T-cell (primary cell): ENCODE measurements at places on chromosomes 7 and 10.

DNA sequence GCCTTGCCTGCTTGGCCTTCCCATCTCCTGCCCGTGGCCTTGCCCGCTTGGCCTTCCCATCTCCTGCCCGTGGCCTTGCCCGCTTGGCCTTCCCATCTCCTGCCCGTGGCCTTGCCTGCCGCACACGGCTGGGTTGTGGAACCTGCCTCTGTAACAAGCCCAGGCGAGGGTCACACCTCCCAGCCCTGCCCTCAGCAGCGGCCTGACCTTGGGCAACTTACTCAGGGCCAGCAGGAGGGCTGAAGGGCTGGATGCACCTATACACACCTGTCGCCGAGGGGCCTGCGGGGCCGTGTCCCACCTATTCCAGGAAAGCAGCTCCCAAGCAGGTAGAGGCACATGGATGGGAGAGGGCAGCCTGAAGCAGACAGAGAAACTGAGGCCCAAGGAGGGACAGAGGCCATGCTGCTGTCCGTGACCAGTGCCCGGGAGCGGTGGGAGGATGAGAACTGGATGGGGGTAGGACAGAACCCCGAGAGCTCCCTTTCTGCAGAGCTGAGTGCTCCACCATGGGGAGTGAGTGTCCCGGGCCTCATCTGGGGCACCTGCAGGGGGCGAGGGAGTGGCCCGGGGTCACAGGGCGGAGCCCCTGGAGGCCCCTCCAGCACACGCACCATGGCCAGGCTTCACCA lies 277.6 kb downstream of the ELFN1 start:
- DNase-seq, result no peak

DNA sequence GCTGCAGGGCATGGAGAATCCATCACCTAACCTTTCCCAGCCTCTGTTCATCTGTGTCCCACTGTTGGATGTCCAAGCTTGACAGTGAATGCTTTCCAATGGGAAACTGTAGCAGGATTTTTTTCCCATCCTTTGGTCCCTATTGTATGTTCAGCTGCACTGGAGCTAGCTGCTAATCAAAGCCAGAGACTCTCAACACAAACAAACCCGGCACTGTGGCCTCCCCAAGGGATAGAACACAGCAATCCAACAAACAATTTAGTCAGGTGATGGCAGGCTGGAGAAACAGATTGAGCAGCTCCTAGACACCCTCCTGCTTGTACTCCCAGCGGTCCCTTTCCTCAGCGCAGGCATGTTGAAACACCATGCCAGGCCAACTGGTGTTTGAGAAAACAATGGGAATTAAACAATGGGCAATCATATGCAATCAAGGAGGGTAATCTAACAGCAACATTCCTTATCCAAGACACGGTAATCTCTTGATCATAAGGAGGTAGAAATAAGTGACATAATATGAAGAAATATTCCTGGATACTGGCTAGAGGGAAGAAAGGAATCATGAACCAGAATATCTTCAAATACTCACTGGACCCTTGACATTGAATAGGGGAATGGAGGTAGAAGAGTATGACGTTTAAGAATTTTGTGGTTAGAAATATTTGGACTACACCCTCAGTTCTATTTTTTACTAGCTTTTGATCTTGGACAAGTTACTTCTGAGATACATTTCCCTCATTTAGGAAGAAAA lies 15.0 kb downstream of the PTN start:
- no peak for DNase-seq

GRCh38 chr7:41592794-41593193 lies 110.1 kb downstream of the INHBA start:
- DNase-seq, result no peak

DNA sequence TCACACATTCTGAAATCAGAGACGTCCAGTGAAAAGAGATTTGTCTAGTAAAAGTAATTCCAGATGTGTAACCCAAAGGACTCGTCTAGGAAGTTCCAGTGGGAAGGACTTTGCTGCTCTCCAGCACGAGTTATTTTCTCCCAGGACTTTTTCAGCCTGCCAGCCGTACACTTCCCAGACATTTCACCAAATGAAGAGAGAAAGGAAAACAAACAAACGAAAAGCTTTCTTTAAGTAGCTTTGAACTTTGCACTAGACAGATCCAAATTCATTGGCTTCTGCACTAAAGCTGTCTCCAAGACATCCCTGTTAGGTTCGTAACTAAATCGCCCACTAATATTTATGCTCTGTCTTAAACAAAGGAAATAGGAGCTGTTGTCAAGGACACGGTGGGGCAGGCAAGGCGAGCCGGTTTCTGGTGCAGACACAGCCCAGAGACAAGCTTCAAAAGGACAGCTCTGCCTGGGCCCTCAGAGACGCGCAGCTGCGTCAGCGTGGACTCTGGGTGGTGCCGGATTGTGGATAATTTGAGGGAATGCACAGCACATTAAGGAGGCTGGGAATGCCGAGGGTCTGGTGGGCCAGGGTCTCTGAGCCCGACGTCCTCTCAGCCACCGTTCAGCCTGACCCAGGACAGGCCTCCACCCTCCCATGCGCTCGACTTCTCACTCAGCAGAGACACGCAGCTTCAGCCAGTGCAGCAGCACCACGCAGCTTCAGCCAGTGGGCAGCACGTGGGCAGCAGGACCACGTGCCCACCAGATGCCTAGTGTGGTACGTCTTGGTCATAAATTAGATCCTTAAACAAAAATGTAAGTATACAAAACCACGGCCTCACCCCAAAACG lies 64.1 kb upstream of the INSIG1 start:
- no peak for DNase-seq

- DNase-seq, result no peak
These were observed 1.7 kb downstream of the MCM7 start for GRCh38 chr7:100099452-100099851.

DNA sequence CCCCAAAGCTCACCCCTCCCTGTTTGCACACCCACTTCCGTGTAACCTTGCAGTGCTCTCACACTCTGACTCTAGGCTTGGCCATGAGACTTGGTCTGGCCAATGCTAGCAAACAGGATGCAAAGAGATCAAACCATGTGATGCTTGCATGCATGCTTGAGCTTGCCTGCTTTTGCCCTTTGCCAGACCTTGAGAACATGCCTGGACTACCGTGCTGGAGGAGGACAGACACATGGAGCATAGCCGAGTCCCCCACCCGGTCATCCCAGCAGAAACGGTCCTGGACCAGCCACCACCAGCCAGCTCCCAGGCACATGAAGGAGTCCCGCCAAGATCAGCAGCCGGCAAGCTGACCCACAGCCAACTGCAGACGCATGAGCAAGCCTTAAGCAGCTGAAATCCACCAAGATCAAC lies 23.4 kb downstream of the PYROXD2 start:
- no peak for DNase-seq

DNA sequence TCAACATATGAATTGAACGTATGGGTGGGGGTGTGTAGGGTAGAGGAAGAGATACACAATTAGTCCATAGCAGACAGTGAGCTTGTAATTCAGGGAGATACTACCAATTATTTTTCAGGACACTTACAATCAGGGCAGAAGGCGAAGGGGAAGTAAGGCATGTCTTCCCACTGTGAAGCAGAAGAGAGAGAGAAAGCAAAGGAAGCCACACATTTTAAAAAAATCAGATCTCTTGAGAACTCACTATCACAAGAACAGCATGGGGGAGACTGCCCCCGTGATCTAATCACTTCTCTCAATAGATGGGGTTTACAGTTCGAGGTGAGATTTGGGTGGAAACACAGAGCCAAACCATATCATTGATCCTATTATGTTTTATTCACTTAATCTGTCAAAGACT lies 116.4 kb upstream of the RPA3 start:
- no peak for DNase-seq

DNA sequence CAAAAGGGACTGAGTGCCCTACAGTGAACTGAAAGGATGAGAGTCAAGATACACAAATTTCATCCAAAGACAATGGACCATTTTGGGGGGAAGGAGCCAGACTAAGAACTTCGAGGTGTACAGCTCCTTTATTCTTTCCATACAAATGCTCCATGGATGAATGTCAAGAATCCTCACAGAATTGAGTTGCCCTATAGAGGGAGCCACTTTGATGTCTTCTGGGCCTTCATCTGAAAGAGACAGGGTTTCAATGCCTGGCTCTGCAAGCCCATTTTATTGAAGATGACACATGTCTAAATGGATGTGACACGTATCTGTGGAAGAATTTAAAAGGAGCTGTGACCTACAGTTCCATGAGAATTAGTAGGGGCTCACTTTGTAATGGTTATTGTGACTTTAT lies 32.0 kb upstream of the NRG3 start:
- no peak for DNase-seq
